ENCODE measurements at places on chromosomes 6 and 20.

DNA sequence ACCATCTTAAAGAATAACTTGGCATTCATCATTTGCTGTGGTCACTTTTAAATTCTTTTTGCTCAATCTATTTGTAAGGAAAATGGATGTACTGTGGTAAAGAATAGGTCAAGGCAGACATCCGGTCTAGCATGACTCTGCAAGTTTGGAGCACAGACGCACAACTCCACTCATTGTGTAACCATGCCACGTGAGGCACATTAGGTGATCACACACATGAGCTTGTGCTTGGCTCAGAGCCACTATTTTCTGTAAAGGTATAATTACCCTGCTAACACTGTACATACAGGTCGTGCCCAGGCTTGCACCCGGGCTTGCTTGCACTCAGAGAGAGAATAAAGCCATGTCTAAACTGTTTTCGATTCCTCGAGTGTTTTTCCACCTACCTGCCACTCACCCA is 1289.1 kb upstream of the ADGRB3 start:
- peak; percentile 27 for DNase-seq

DNA sequence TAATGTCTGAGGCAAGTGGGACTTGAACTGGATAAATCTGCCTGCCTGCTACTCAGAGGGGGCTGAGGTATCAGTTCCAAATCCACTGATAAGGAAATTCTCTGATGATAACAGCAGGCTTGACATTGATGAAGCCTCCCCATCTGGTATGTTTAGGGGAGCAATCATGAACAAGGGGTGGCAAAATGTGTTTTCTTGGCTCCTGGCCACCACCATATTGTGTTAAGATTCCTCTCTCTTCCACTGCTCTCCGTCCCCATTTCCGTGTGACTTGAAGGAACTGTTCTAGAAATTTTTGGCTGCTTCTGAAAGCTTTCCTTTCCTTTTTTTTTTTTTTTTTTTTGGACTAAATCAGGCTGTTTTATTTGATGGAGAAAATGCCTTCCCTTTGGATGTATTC is 335.3 kb upstream of the NRSN1 start:
- DNase-seq = no peak

DNA sequence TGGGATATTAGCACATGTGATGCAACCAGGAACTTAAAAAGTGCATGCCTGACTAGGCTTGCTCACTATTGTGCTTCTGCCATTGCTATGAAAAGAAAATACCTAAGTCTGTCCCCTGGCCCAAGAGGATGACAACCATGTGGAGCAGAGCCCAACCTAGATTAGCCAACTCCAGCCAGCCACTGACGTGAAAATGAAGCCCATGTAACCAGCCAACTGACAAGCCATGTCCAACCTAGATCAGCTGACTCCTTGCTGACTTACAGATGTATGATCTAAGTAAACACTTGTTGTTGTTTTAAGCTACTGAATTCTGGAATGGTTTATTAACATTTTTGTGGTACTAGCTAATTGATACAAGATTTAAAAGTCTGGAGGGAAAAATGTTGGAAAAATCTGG is 47.5 kb downstream of the PIGU start:
- DNase-seq = no peak

- no peak for DNase-seq
Observed at GRCh38 chr6:40342723-40343122, 244.4 kb downstream of the LRFN2 start.

GRCh38 chr6:28696682-28697081 is 171.0 kb downstream of the GPX5 start:
- DNase-seq = no peak

- no peak for DNase-seq
Observed at GRCh38 chr6:105514306-105514705, 111.4 kb upstream of the PREP start.

GRCh38 chr6:154548130-154548830 is 37.8 kb upstream of the CNKSR3 start:
- no peak for DNase-seq

GRCh38 chr6:151652325-151652724 is 155.2 kb upstream of the ESR1 start:
- peak; percentile 46 for DNase-seq

- DNase-seq = no peak
Observed at GRCh38 chr6:83488448-83488847, 23.9 kb upstream of the PRSS35 start.

DNA sequence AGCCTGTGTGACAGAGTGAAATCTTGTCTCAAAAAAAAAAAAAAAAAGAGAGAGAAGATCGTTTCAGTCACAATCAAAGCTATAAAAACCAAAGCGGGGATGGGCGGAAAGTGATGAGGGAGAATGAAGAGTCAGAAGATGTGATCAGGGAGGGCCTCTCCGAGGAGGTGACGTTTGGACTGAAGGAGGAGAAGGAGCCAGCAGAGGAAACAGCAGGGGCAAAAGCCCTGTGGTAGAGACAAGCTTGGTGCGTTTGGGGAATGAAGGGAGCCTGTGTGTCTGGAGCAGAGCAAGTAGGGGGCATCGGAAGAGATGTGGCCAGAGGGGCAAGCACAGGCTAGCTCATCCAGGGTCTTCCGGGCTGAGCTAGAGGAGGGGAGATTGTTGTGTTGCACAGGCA is 14.5 kb upstream of the LBP start:
- DNase-seq = no peak

DNA sequence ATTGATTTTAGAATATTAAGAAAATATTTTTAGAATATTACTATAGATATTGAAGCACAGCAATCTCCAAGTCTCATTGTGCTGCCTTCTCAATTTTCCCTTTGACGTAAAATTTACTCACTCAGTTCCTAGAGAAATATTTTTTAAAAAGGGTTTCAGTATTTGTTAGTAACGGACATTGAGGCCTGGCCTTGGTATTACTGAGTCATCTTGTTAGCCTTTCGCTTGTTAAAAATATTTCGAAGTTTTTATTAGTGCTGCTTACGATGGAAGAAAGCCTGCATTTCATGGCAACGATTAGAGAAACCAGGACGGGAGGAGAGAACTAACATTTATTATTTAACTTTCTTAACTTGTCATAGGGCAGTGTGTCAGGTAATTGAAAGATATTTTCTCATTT is 82.2 kb downstream of the TIAM2 start:
- no peak for DNase-seq

DNA sequence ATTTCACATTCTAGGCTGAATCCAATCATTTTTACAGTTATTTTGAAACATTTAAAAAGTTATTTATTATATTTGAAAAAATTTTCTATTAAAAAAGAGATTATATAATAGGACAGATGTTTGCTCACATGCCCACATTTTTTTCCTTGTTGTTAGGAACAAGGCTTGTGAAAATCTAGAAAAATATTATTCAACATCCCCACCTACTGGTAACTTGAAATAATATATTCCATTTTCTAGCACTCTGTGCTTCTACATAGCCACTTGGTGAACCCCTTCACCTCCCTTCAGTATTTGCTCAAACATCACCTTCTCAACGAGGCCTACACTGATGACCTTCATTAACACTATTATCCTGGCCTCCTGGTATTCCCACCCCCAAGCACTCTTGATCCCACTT is 18.3 kb upstream of the GPRC6A start:
- peak; percentile 59 for DNase-seq

- DNase-seq = peak; percentile 70
Observed at GRCh38 chr20:5156675-5157448, 30.1 kb downstream of the CDS2 start.

- DNase-seq = no peak
Observed at GRCh38 chr6:22883061-22883717, 313.8 kb downstream of the HDGFL1 start.

- DNase-seq = peak; percentile 25
Observed at GRCh38 chr20:1427457-1428054, 34.7 kb upstream of the FKBP1A start.

GRCh38 chr20:23120261-23120660 is 34.1 kb upstream of the CD93 start:
- DNase-seq = no peak
